ENCODE measurements at places on chromosomes 2 and 18. TPM values are rescaled to one million over a fixed set of nuclear protein-coding genes. Genes with fewer than 3 reads are reported as not detected.

GRCh38 chr2:586641-587076 lies 90.5 kb downstream of the TMEM18 start:
- DNase-seq, result no peak

FBXO48 gene
- total RNA-seq, result 0.91 TPM

GRCh38 chr2:97798416-97798815 lies 85.0 kb downstream of the ZAP70 start:
- DNase-seq, result no peak

GRCh38 chr2:180222644-180223043 lies 215.5 kb upstream of the CWC22 start:
- no peak for DNase-seq

DNA sequence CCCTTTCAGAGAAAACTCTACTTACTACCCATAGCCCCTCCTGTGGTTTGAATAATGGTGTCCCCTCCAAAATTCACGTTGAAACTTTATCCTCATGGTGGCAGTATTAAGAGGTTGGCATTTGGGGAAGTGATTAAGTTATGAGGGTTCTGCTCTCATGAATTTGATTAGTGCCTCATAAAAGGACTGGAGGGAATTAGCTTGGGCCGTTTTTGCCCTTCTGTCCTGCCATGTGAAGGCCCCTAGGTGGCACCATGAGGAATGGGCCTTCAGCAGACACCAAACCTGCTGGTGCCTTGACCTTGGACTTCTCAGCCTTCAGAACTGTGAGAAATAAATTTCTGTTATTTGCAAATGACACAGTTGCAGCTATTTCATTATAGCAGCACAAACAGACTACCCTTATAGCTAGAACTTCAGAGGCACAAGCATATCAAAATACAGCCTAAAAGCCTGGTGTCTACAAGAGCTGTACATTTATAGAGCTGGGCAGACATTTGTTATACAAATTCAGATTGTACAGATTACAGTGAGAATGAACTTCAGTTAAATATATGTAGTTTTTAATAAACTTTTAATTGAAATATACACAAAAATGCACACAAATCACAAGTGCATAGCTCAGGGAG lies 2.6 kb upstream of the PTPN2 start:
- peak; percentile 37 for DNase-seq

SLC66A2 gene
- 28.7 TPM for total RNA-seq

SIX2 gene
- 0.37 TPM for total RNA-seq

IL36A gene
- not detected for total RNA-seq

DCDC2C gene
- not detected for total RNA-seq

GRCh38 chr2:197914778-197915177 lies 110.4 kb downstream of the PLCL1 start:
- DNase-seq, result no peak

DNA sequence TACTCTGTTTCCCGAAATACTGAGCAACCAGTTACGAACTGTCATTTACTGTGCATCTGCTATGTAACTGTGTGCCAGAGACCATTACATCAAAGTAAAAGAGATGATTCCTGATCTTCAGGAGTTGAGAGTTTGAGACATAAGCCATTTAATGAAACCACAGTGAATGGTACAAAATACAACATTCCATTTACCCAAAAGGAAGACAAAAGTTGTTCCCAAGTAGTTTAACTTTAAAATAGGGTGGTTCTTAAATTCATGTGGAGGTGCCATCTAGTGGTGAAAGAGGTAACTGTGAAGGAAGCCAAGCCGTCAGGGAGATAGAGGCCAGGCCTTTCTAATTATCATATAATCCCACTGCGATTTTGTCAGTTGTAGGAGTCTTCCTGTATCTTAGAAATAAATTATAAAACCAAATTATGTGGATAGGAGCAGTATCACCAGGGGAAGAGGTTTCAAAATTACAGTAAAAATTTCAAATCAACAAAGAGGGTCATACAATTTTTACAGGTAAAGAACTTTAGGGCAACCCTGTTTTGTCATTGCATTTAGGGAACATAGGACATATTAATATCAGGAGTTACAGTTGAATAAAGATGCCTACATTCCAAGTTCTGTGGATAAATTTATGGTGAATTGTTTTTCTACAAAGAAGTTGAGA lies 67.7 kb downstream of the EPAS1 start:
- peak; percentile 57 for DNase-seq

RHBDD1 gene
- total RNA-seq, result 4.4 TPM

GAREM1 gene
- 0.17 TPM for total RNA-seq

LYPD6 gene
- 11.3 TPM for total RNA-seq

GRCh38 chr2:133812826-133813617 lies 244.8 kb upstream of the NCKAP5 start:
- peak; percentile 94 for DNase-seq

- peak; percentile 59 for DNase-seq
Measured at GRCh38 chr2:142920571-142920970, 43.1 kb downstream of the KYNU start.

GRCh38 chr18:42196651-42197050 lies 241.6 kb downstream of the PIK3C3 start:
- peak; percentile 68 for DNase-seq

DNA sequence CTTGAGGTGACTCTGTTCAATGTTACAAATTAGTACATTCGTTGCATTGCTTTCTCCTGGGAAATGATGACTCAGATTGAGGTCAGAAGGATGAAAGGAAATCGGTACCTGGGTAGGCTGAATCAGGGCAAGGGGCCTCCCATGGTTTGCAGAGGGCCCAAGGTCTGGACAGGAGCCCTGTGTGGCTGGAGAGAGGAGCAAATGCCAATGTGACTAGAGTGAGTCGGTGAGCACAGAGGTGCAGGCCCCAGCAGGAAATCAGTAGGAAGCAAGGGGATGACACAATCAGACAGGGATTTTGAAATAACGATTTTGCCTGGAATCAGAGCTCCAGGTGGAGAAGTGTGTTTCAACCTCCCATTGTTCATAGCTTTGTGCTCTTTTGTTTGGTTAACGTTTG lies 118.9 kb downstream of the CCDC102B start:
- DNase-seq, result peak; percentile 83

All from M059J (cell line).